ENCODE measurements at places on chromosomes 4 and X.
A peak's percentile ranks its signal among the peaks of the same experiment; 100 is the strongest.

DNA sequence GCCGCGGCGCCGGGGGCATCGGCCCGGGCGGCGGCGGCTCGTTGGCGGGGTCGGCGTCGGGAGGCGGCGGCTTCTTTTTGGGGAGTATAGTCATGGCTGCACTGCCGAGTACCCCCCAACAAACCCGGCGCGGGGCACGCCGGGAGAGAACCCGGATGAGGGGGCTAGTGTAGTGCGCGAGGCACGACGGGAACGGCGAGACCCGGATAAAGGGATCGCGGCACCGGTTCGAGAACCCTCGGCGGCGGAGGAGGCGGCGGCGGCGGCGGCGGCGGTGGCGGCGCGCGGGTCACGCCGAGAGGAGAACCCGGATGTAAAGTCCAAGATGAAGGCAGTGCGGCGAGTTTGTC is at the start of gene OTUD5:
Gene OTUD5 (minus strand): TSS at position 131 of the 350 bp plus-strand sequence. CDS start 37 bp downstream, at position 94.
- peak; percentile 34 for DNase-seq

- DNase-seq = no peak
Measured at GRCh38 chr4:118757761-118758251, 72.6 kb downstream of the METTL14 start.

GRCh38 chrX:75273483-75273882 is 402 bp upstream of the UPRT start:
- no peak for DNase-seq

DNA sequence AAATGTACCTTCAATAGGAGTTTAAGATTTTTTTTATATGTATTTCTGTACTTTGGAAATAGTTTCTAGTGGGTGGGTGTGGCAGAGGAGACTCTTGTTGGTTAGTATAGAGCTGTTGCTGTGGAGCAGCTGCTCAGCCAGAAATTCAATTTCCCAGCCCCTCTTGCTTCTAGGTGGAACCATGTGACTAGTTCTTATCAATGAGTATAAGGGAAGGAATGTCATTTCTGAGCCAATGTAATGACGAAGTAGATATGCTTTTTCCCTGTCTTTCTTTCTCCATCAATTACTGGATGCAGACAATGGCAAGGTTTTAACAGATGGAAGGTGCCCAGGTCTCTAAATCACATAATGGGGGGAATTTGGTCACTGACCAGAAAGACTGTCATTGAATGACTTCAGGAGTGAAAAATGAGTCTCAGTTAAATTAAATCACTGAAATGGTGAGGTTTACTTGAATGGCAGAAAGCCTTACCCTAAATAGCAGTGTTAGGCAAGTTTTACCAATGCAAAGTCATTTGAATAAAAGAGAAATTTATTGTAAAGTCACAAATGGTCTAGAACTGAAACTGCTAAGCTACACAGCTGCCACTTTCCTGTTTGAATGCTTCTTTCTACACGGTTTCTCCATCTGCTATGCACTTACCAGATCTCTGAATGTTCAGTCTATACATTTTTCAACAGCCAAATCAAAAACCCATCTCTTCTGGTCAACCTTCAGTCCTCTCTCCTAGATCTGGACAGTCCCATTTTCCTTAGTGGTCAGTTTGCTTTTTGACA is 795.4 kb upstream of the MAGEB2 start:
- DNase-seq = no peak

- DNase-seq = peak; percentile 45
Measured at GRCh38 chr4:185283723-185284122, 74.3 kb downstream of the SNX25 start.

DNA sequence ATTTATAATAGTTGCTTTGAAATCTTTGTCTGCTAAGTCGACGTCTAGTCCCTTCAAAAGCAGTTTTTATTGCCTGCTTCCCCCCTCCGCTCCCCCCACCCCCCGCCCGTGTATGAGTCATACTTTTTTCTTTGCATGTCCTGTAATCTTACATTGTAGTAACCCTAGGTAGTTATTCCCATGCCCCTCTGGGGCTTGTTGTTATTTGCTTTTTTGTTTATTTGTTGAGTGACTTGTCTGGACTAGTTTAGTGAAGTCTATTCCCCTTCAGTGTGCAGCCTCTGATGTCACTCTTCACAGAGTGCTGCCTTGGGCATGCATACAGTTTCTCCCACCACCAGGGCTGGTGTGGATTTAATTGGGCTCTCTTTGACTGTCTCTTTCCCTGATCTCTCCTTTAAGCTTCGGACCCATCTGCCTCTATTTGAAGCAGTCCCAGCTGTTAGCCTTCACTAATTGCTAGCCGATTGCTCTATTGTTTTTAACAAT is 86.2 kb downstream of the PPEF1 start:
- peak; percentile 17 for DNase-seq

DNA sequence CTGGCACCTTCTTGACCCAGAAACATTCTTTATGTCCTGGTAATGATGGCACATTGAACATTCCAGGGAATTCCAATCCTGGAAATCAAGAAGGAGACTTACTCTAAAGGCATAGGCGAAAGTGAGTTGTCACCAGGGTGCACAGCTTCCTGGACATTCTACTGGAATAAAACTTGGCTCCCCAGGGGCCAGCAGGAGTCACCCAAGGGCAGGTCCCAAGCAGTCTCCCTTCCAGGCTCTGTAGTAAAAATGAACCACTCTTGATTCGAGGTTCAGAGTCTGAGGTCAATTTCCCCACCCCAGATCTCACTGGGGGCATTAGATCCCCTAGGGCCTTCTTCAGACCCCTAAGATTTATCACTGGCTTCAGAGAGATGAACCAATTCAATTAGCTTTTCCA is 338.7 kb upstream of the GATB start:
- no peak for DNase-seq

GRCh38 chr4:168765726-168766125 is 244.3 kb downstream of the CBR4 start:
- peak; percentile 71 for DNase-seq

DNA sequence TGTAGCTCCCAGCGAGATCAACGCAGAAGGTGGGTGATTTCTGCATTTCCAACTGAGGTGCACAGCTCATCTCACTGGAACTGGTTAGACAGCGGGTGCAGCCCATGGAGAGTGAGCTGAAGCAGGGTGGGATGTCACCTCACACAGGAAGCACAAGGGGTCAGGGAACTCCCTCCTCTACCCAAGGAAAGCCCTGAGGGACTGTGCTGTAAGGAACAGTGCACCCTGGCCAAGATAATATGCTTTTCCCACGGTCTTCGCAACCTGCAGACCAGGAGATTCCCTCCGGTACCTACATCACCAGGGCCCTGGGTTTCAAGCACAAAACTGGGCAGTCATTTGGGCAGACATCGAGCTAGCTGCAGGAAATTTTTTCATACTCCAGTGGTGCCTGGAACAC is 216.4 kb upstream of the TET2 start:
- DNase-seq = no peak

DNA sequence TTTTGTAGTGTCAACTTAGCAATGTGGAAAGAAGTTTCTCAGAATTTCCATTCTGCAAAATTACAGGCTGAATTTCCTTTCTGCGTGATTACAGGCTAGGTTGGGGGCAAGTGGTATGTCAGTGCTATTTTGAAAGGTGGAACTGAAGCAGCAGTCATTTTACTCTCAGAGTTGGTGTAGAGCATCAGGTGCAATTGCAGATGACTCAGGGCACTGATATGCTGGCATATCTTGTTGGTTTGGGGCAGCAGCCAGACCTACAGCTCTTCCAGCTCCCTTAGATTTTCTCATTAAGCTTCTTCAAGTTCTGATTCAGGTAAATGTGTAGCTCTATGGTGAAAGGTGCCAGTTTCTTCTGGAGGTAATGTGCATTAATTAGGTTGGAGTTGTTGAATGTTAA is 930.7 kb upstream of the PCDH10 start:
- peak; percentile 2 for DNase-seq

DNA sequence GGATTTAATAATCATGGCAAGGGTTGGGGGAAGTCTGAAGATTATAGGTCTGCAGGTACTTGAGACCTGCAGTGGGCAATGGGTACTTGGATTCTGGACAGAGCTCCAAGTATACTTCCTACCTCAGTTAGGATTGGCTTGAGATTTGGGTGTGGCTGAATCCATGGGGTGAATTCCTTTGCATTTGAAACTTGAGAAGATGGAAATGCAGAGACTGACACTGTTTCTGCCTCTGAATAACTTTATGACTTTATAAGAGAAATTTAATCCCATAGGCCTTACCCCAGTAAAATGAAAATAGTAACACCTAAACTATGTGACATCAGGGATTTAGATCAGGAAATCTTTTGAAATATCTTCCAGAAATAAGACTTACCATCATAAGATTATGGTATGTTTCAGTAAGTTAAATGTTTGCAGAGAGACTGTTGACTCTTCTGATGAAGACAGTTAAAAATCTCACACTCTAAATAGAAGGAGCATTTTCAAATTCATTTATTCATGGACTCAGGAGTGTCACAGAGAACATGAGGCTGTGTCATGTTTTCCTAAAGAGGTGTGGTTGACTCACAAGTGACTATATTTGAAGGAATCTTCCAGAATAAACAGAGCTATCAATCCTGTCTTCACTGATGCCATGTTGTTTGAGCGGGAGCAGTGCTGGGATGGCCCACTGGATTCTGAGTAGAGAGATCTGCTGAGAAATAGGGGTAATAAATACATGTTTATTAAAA is 513.5 kb upstream of the NR3C2 start:
- peak; percentile 1 for DNase-seq

- DNase-seq = no peak
Measured at GRCh38 chrX:110055616-110056015, 52.7 kb downstream of the TMEM164 start.

- DNase-seq = no peak
Measured at GRCh38 chr4:177182166-177182565, 127.5 kb upstream of the NEIL3 start.

GRCh38 chr4:128548381-128548780 is 260.8 kb upstream of the PGRMC2 start:
- DNase-seq = no peak

DNA sequence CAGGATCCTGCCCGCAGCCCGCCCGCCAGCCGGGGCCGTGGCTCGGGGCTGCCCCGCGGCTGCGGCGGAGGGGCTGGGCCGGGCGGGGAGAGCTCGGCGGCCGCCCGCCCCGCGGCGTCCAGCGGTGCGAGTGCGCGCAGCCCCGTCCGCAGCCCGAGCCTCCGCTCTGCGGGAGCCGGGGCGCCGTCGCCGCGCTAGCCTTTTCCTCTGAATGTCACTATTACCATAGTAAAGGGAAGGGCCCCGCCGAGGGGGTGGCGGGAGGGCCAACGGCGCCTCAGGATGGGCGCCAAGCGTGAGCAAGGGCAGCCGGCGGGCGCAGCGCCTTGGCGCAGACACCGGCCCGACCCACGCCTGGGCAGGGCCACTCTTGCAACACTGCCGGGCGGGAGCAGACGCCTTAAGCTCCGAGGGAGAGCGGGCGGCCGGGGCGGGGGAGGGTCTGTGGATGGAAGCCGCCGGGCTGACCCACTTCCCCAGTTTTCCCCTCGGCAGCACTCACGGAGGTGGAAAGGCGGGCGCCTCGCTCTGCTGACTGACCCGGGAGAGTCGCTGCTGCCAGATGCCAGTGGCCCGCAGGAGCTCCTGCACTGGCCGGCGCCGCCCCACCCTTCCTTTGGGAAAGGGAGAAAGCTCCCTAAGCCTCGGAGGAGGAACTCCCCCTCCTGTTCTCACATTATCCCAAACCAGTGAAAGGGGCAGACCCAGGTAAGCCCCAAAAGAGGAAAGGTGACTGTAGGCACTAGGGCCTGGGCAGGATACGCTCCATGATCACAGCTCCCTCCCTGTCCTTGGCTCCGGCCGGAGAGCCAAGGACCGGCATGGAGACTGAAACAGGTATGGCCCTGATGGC is 329.4 kb downstream of the HNRNPD start:
- DNase-seq = peak; percentile 49

GRCh38 chrX:154357205-154357604 is 17.2 kb downstream of the FLNA start:
- no peak for DNase-seq
